AG08396 (cell line): ENCODE measurements at places on chromosomes 5 and 9.

- DNase-seq, result no peak
Observed at GRCh38 chr9:36423206-36423605, 23.1 kb upstream of the RNF38 start.

DNA sequence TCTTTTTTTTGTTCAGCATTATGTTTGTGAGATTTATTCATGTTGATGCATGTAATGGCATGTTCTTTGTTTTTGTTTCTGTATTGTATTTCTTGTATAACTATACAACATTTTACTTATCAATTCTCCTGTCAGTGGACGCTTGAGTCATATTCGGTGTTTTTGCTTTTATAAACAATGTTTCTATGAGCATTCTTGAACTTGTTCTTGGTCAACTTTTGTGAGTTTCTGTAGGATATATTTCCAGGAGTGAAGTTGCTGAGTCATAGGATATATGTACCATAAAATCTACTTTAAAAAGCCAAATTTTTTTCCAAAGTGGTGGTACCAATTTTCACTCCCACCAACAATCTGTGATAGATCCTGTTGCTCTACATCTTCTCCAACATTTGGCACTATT is 104.8 kb downstream of the VCAN start:
- no peak for DNase-seq

DNA sequence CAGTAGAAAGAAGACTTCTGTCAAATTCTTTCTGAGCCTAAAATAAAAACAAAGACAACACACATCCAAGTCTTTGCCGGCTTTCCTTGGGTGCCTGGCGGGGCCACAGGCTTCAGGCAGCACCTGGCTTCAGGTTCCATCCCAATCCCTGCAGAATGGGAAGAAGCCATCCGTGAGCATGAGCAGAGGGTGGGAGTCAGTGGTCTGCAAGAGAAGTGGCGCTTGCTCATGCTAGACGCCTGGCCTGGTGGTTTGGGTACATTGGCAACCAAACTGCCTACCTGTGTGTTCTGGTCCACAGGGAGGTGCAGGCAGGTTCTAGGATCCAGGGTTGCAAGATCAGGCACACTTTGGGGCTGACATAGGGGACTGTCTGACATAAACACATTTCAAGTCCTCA is 47.6 kb upstream of the RETREG1 start:
- DNase-seq, result no peak

DNA sequence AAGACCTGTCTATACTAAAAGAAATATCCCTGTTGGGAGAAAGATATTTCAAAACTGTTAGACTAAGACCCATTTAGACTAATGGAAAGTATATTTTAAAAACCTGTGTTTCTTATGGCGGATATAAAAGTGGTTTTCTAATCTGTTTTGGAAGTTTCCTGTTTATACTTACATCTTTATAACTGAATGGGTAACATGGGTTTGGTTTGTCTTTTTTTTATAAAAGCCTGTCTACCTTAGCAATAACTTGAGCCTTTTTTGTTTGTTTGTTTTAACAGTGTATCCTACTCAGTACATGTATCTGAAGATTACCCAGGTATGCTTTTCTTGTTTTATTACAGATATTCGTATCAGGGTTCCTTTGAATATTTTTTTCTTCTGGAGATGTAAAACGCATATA is 83.4 kb downstream of the PARP8 start:
- DNase-seq, result no peak

DNA sequence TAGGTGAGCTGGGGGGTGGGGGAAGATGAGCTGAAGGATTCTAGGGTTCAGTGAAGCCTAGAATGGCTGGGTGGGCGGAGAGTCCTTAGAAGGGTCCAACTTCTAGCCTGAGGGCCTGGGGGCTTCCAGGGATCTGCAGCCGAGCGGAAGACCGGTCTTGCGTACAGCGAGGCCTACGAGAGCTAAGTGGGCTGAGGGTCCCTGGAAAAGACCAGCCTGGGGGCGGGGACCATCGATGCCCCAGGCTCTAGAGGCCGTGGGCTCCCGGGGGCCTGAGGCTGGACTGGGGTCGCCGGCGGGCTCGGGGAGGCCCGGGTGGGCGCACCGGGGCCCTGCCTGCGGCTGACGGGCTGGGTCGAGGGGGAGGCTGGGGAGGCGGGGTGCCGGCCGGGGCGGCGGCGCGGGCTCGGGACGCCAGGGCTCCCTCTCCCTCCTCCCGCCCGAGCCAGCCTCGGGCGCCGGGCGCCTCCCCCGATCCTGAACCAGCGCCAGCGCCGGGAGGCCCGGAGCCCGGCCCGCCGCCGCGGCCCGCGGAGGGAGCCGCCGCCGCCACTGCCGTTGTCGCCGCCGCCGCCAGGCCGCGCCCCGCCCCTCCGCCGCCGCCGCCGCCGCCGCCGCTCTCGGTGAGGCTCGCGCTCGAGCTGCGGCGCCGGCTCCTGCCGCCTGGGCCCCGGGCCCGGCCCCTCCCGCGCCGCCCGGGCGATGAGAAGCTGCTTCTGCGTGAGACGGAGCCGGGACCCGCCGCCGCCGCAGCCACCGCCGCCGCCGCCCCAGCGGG is at the start of gene MVB12B:
Gene MVB12B (plus strand): TSS at position 602 of the 778 bp plus-strand sequence. CDS start 101 bp downstream, at position 703.
- DNase-seq, result peak; percentile 88

GRCh38 chr5:165127941-165128340 is 1622.5 kb downstream of the MAT2B start:
- DNase-seq, result no peak

GRCh38 chr5:41817625-41818301 is 52.5 kb downstream of the OXCT1 start:
- DNase-seq, result no peak

DNA sequence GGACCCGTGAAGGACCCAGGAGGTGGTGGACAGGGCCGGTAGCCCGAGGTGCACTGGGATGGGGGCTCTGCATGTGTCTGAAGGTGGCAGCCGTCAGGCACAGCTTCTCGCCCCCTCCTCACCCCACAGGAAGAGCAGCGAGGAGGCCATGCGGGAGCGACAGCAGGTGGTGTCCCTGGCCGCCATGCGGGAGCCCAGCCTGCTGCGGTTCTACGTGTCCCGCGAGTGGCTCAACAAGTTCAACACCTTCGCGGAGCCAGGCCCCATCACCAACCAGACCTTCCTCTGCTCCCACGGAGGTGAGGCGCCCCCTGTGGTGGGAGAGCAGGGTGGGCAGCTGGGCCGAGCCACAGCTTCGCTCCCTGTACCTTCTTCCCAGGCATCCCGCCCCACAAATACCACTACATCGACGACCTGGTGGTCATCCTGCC is 39.9 kb downstream of the USP20 start:
- no peak for DNase-seq

GRCh38 chr5:41747708-41748107 is 122.5 kb downstream of the OXCT1 start:
- no peak for DNase-seq

DNA sequence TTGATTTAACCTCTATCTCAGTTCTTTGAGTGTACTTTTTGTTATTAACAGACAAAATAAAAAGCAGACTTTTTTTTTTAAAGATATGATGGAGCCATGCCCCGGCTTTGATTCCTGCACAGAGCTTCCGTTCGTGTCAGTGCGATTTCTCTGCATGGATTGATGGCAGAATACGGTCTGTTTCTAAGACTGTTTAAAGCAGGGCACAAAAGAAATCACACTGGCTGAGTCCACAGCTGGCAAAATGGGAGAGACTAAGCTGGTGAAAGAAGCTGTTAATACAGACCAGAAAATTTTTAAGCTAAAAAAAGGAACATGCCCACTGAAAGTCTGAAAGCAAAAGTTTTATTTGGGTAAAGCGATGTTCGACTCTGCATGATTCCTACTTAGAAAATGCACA is 501.4 kb upstream of the WWC1 start:
- DNase-seq, result no peak

DNA sequence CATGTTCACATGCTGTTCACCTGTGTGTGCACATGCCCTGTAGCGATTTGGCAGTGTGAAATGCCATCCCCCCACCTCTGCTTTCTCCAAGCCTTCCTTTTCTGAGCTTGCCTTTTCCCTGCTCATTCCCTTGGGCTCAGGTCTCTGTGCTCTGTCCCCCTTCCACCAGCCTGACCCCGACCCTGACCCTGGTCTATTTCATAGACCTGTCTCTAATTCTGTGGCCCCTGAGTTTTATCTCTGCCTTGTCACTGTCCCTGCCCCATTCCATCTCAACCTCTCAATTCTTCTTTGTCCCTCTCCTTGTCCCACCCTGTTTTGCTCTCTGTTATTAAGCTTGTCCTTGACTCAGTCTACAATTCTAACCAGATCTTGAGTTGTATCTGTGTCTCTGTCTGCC is 735 bp downstream of the ARAP3 start:
- no peak for DNase-seq

- no peak for DNase-seq
Observed at GRCh38 chr5:82480331-82480730, 202.2 kb upstream of the RPS23 start.

DNA sequence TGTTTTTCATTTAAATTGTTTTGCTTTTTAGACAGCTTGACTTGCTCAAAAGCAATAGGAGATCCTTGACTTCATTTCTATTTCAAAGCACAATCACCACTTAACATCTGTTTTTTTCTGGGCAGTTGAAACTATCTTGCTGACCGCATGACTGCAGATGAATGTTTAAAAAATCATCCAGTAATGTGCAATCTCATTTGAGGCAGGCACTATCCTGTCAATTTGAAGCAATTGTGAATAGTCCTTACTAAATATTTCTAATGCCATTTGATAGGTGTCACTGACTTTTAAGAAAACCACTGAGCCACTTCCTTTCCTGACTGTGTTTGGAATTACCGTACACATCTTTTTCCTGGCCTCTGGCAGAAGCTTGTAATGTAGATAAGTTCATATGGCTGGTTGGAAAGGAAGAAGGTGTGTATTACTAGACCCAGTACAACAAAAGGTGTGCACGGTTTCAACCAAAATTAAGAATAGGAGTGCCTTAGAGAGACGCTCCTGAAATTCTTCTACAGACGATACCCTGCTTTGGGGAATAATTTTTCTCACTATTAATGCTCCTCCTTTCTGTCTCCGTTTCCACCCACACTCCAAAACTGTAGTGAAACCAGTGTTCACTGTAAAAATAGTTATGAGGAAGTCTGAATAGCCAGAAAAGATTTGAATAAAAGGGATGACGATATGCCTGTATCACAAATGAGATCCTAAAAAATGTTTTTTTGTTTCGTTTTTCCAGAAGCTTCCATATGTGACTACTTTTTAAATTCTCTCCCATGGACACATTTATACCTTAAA is 136.7 kb upstream of the MOCS2 start:
- DNase-seq, result peak; percentile 62

GRCh38 chr9:99412606-99413005 is 190.5 kb downstream of the SEC61B start:
- no peak for DNase-seq

DNA sequence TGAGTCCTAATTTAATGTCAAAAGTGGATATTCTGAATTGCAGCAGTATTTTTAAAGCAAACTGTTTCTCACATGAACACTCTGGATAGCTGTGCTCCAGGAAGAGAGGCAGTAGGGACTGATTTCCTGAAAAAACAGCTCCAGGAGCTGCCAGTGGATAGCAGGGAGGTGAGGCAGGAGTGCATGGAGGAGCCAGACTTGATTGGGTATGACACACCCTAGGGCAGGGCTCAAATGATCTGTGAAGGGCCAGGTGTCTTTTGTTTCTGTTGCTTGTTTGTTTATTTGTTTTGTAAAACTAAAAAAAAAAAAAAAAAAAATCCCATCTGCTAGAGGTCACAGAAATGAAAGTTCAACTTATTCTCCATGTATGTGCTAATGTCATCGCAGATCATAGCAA is 83.4 kb downstream of the ADRB2 start:
- no peak for DNase-seq

GRCh38 chr5:179153341-179153901 is 93.2 kb downstream of the ZNF354C start:
- DNase-seq, result no peak

DNA sequence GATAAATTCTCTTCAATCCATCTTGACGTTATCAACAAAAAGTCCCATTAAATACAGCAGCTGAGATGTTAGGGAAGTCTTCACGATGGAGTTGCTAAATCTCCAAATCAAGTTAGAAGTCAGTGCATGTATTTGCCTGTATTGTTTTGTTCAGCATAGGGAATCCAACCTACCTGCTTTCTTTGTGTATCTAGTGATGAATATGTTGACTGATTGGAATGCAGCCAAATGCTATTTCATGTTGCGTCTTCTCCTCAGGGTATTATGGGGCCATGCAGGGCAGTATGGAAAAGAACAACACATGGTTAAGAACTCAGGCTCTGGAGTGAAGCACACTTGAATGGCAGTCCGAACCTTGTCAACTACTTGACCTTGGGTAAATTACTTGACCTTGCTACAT is 529.5 kb upstream of the ZNF462 start:
- no peak for DNase-seq

DNA sequence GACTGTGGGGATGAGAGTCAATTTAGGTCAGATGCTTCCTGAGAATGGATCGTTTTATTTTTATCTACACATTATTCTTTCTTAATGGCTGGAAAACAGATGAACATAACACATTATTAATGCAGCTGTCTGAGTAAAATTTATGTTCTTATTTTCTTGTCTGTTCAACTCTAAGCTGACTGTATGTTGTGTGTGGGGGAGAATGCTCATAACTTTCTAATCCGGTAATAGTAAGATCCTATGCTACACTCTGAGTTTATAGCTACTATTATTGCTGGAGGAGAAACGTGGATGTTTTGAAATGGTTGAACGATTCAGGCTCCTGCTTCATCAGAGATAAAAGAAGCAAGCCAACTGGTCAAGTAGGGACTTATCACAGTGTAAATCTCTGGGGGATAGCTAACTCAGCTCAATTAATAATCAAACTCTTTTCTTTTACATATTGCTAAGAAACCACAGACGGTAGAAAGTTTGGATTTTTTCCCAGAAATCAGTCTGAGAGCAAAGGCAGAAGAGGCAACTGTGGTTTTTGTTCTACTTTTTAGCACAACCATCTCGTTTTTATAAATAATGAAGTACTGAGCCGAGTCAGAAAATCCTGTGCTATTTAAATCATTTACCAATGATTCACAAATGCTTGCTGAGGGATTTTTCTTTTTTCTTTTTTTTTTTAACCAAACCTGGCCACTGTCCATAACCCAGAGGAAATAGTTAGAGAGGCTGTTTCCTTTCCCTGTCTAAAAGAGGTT is 265.0 kb upstream of the FAM174A start:
- DNase-seq, result no peak

DNA sequence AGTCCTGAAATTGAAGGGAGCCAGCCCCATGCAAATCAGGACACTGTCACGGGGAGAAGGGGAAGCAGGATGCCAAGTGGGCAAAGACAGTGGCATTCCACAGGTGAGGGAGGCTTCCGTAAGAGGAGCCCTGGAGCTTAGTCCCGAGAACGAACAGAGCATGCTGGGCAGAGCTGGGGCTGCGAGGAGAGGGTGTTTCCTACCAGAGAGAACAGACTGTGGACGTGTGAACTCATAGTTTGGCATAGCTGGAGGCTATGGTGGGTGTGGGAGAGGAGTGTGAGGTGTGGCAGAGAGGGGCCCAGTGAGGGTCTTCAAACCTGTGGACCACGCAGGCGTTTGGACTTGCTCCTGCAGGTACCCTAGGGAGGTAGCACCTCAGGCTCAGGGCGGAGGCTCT is 102.8 kb upstream of the SMIM23 start:
- DNase-seq, result no peak

GRCh38 chr5:6405591-6405990 is 27.2 kb upstream of the MED10 start:
- DNase-seq, result no peak
